ENCODE measurements at places on chromosomes 1 and 21.

- no peak for DNase-seq
Measured at GRCh38 chr1:209822706-209823105, 5.1 kb upstream of the UTP25 start.

- peak; percentile 5 for DNase-seq
Measured at GRCh38 chr1:93980320-93981273, 71.4 kb upstream of the GCLM start.

- DNase-seq: no peak
Measured at GRCh38 chr21:27505516-27505915, 538.6 kb upstream of the ADAMTS5 start.

GRCh38 chr1:160862203-160863060, at the start of gene CD244:
CD244 (minus strand) TSS chr1:160862887; CDS start chr1:160862677, 210 bp downstream.
- DNase-seq: no peak

- DNase-seq: no peak
Measured at GRCh38 chr21:33839167-33839716, 76.4 kb downstream of the ATP5PO start.

GRCh38 chr1:75533085-75533484, 77.8 kb downstream of the SLC44A5 start:
- DNase-seq: no peak

- DNase-seq: no peak
Measured at GRCh38 chr1:209705033-209705598, 470 bp downstream of the HSD11B1 start.

DNA sequence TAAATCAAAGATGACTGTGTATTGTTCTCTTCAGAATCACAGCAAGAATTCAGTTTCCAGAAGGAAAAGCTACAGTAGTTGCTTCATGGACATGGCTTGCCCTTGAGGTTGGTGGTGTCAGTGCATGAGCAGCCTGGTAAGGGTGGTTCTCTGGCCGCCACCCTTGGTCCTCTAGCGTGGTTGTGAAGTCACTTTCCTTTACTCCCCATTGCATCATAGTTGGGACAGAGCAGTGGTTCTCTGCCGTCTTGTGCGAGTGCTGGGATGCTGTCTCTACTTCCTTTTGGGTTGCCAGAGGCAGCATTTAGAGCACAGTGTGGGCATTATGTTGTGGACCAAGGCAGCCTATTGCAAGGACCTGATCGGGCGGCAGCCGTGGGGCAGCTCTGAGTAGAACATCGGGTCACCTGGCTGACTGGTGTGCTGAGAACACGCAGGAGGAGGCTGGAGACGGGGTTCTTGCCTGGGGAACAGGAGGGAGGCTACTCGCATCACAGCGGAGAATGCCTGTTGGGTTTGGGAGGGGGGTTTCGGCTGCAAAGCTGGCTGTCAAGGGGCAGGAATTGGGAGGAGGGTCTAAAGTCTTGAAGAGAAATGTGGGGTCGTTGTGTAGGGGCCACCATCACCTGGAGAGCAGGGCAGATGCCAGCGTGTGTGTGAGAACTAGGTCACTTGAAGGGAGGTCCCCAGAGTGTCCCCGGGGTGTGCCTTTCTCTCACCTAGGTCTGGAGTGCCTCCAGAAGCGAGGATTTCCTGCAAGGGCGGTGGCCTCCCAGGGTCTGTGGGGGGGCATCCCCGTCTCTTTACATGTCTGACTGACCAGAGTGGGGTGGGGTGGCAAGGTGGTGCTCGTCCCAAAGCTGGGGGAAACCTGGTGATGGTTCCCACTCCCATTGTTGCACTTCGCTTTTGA, 6.3 kb downstream of the ARF1 start:
- no peak for DNase-seq

GRCh38 chr1:25245809-25246599, 1.2 kb downstream of the RSRP1 start:
- no peak for DNase-seq

GRCh38 chr1:86273066-86273465, 116.5 kb upstream of the COL24A1 start:
- DNase-seq: no peak

- peak; percentile 75 for DNase-seq
Measured at GRCh38 chr1:84260852-84261518, 40.5 kb upstream of the SAMD13 start.

GRCh38 chr1:244451539-244451950, at the start of gene ADSS2:
ADSS2 (minus strand) TSS chr1:244451909; CDS start chr1:244451817, 92 bp downstream.
- DNase-seq: peak; percentile 59

GRCh38 chr1:59696421-59697115, 118.2 kb upstream of the HOOK1 start:
- no peak for DNase-seq

DNA sequence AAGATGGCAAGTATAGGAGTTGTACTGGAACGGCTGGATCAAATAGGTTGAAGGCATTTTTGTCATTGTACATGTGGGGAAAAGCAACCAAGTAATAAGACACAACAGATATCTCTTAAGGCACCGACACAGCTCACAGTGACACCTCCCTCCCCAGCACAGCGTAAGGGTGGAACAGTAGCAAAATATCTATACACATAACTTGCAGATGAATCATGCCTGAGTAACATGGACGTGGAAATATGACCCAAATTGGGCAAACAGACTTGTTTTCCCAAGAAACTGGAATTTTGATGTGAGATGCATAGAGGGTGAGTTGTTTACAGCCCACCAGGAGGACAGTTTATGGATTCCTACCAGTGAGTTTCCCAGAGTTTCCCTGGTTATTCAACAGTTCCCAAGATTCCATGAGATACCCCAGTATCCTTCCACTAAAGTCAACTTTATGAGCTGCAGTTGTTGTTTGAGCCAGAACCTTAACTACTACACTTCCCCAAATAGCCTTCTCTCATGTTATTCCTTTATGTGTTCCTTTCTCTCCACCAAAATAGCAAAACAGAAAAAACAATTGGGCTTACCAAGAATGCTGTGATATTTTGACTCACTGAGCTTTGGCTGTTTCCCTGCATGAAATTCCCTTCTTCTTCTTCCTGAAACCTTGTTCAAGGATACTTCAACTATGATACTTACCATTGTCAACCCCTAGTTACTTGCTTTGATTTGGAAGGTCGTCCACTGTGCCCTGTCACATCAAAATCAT, 7.1 kb upstream of the DR1 start:
- no peak for DNase-seq

DNA sequence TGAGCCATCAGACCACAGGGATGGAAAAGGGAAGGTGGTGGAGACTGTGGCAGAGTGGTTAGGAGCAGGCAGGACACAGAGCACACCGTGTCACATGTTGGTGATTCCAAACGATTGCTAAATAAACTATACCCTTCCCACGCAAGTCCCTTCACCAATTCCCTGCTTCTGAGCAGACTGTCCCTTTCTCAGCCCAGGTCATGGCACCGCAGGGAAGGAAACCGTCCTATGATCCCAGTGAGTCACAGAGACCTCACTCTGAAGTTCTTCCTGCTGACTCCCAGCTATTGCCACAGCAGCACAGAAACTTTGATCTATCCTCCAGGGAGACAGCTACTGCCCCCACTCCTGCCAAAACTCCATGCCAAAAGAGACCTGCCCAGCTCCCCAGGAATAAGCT, 19.2 kb downstream of the RIMS3 start:
- no peak for DNase-seq

GRCh38 chr1:60916199-60916598, 166.2 kb upstream of the NFIA start:
- no peak for DNase-seq

GRCh38 chr1:169392406-169392805, 24.4 kb downstream of the BLZF1 start:
- DNase-seq: no peak

GRCh38 chr1:21882721-21883415, 54.2 kb downstream of the HSPG2 start:
- DNase-seq: no peak

GRCh38 chr1:106222403-106222802, 834.1 kb upstream of the PRMT6 start:
- no peak for DNase-seq

- DNase-seq: no peak
Measured at GRCh38 chr1:186781730-186782129, 47.0 kb upstream of the PLA2G4A start.

DNA sequence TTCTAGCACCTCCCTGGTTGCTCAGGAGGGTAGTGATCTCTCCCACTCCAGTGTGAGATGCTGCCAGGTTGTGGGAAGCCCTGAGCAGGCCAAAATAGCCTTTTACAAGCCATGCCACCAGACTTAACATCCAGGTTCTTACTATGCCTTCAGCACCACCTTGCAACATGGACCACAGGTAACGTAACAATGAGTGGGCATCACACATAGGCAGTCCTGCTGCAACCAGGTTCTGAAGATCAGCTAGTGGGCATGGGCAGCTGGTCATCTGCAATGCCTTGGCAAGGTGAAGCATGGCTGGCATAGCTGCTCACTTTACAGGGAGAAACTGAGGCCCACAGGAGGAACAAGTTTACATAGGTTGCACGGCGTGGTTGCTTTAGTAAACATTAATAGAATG, 40.7 kb downstream of the DHCR24 start:
- no peak for DNase-seq

GRCh38 chr1:200072636-200073285, 45.3 kb downstream of the NR5A2 start:
- no peak for DNase-seq

GRCh38 chr21:38170283-38170682, 86.5 kb upstream of the KCNJ15 start:
- DNase-seq: no peak

DNA sequence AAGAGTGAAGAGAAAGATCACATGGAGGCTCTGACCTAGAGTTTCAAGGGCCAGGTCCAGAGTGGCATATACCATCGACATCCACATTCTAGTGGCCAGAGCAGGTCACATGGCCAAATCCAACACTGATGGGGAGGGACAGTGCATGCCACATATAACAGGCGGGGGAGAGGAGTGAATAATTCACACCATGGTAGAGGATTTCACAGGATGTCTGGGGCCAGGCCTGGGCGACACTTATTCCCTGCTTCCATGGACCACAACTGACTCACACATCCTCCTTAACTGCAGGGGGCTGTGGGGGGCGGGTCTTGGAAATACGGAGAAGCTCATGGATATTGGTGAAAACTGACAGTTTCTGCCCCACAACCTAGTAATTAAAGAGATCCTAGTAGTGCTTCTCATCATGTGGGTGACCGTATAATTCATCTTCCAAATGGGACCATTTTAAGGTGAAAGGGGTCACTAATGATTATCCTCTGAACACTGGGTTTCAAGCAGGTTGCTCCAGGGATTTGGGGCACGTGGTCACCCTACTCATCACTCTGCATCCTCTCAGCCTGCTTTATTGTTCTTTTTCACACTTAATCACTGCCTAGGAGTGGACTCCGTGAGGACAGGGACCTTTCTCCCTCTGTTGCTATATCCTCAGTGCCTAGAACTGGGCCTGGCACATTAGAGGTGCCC, 44.0 kb downstream of the IGSF21 start:
- no peak for DNase-seq

DNA sequence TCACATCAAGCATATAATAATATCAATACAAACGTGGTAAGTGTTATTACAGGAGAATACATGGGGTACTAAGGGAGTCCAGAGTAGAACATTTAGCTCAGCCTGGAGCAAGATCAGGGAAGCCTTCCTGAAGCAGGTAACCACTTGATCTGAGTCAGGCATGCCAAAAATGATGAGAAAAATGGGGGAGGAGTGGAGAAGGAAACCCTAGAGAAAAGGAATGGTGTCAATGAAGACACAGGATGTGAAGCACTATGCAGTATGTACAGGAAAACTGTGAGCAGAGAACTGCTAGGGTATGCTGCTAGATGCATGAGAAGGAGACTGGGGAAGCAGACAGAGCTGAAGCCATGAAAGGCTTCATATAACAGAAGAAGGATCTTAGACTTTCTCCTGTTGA, 84.7 kb downstream of the NOTCH2 start:
- DNase-seq: no peak

DNA sequence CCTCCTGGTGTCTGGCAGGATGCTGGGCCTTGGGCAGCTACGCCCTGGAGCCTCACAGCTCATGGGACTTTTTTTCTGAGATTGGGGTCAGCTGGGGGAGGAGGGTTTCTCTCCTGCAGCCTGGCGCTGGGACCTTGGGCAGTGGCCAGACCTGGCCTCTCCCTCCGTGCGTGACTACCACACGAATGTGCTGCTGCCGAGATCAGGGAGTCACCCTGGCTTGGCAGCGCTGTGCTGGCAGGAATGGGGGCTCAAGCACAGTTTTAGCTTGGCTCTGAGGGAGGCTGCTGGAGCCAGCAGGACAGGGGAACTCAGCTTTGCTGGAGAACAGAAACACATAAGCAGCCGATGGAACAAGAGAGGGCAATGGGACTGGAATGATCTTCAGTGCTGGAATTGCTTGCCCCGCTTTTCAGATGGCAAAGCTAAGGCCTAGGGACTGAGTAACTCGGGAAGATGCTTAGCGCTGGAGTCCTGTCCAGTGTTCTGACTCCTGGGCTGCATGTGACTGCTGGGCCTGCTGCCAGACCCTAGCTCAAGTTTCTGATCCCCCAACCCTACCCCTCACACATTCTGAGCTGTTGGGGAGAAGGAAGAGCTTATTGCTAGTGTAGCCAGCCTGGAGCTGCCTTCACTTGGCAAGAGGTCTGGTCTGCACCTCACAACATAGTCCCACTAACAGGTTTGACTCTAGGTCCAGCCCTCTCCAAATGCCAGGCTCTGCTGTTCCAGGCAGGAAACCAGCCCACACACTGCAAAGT, 69.9 kb downstream of the NAV1 start:
- DNase-seq: no peak

DNA sequence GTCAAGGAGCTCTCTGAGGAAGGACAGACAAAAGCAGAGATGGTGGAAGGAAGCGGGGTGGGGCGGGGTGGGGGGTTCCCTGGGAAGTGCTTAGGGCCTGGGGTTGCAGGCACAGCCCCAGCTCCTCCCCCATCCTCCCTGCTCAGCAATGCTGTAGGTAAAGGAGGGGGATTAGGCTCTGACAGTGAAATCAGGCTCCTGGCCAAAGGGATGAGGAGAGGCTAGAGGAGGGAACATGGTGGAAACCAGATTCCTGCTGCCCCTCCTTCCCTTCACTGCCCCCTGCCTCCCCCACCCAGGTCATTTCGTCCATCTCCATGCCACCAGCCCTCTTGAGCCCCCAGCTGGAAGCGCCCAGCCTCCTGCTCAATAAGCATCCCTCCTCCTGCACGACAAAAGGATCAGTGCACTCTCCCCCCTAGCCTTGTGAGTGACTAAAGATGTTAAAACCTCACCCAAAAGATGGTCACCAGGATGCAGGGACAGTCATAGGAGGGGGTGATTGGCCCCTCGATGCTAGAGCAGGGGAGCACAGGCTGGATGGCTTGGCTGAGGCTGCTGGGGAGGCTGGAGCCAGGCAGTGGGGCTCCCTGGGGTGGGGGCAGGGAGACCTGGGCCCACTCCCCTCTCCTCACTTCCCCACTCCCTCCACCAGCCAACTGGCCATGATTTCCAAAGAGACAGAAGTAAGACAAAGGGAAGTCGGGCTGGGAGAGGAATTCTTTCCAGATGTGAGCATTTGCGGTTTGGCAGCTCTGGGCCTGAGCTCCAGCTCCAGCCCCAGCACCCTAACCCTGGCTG, 2.2 kb upstream of the CRABP2 start:
- DNase-seq: no peak

DNA sequence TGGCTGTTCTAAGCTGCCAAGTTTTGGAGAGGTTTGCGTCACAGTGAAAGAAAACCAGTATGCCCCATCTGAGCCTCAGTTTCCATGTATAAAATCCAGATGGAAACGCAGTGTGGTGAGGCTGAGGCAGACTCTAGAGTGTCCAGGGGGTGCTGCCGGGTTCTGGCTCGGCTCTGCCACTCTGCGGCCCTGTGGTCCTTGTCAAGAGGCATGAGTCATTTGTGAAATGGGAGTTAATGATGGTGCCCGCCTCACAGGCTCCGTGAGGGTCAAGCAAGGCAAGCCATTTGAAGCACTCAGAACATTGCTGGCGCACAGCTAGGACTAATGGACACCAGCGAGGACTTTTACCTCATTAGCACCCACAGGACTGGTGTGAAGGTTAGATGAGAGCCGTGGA, 214.3 kb downstream of the PTPRU start:
- no peak for DNase-seq

- DNase-seq: no peak
Measured at GRCh38 chr1:37951041-37951782, 4.4 kb upstream of the INPP5B start.
